ENCODE measurements at places on chromosomes 16 and 17.

- no peak for DNase-seq
These were observed 36.0 kb downstream of the CHD9 start for GRCh38 chr16:53090591-53091411.

DNA sequence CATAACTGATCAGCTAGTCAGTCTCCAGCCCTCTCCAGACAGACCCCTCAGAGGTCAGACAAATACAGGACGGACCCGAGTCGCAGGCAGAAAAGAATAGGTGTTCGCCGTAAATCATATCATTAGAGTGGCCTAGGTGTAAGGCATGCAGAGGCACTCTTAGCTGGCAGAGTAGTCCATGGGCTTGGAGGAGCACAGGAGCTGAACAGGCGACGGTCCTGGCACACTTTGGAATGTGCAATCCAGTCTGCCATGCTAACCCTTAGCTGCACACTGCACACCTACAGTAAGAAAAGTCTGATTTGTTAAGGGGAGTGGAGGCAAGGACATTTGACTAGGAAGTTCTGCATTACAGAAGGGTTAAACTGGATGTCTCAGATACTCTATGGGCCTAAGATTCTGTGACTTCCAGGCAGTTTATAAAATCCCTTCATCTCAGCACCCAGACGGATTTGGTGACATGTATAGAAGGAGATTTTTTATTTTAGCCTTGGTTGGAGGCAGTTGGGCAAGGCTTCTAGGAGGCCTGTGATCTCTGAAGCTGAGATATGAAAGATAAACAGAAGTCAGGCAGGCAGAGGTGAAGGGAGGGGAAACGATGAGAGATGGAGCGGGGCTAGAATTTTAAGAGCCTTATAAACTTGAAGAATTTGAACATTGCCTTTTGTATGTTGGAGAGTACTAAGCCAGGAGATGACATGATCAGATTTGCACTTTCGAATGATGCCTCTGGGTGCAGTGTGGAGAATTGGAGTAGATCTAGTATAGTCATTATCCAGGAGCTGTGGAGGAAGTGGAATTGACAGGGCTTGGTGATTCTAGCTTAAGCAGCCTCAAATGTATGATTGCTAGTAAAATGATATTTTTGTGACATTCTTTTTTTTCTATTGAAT, 34.6 kb upstream of the SLC5A11 start:
- no peak for DNase-seq

GRCh38 chr17:3857261-3858105, 11.4 kb upstream of the NCBP3 start:
- no peak for DNase-seq

DNA sequence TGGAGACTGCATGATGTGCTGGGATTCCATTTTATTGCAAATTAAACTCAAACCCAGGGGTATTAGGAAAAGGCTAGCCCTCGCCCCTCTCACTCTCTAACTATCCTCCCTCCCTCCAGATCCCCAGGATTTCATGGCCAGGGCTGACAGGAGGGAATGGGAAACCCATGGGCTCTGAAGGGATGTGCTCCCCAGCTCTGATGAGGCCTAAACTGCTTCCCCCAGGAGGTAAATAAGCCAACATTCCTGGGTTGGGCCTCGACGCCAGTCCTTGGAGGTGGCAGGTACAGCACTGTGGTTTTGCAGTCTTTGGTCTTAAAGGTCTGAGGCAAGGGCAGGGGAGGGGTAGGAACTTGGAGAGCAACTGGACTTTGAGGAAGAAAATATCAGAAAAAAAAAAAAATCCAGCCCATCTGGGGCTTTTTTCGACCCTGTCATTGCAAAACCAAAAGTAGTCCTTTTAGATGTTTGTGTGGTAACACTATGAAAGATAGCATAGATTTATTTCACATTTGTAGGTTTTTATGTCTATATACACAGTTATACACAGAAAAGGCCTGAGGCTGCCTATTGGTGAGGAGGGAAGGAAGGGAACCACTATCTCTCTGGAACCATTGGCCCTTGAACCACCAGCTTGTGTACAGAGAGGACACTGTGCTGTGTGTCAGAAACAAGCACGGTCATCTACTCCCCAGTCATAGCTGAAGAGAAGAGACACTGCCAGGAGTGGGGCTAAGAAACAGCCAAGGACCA, 12.0 kb downstream of the C17orf113 start:
- DNase-seq: no peak

DNA sequence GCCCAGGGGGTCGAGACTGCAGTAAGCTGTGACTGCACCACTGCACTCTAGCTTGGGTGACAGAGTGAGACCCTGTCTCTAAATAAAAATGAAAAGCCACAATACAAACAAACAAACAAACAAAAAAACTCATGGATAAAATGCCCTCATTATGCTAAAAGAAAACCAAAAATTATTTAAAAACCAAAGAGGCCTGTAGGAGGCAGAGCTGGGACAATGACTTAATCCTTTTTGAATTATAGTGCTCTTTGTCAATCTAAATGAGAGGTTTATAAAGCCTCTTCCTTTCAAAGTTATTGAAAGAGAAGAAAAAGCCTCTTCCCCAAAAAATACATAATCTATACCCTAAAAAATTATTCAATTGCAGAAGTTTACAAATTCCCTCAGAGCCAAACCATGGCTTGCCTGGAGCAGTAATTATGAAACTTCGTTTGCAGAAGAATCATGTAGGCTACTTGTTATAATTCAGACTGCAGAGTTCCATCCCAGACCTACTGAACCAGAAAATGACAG, 18.5 kb downstream of the CRLF3 start:
- DNase-seq: no peak

GRCh38 chr17:42598905-42599304, 10.3 kb downstream of the RETREG3 start:
- DNase-seq: no peak

DNA sequence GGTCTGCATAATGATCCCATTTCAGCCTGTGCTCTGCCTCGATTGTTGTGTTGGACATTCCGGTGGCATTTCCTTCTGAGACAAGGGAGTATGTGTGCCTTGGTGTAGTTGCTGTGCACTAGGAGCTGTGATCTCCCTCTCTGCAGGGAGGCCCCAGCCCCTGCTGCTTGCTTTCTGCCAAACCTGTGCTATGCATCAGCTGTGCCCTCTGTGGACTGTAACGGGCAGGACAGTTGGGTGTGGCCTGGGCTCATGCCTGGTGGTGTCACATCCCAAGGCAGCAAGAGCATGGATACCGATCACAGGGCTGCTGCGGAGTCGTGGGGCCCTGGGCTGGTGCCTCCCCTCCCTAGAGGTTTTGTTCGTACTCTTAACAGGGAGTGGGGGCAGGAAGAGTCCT, 3.8 kb upstream of the JPT2 start:
- no peak for DNase-seq

DNA sequence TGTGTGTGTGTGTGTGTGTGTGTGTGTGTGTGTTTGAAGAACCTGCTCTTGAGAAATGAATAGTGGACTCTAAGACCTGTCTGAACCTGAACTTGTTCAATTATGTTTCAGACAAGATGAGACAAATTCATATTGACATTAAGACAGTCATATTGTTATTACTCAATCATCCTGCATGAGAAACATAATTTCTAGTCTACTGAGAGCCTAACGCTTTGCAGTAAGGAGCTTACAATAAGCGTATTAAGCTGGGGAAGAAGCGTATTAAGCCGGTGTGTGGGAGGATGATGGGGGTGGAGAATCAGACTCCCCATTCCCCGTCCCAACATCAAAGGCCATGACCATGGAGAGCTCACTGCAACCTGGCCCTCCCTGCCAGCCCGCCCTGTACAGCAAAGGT, 22.4 kb upstream of the MNT start:
- no peak for DNase-seq

DNA sequence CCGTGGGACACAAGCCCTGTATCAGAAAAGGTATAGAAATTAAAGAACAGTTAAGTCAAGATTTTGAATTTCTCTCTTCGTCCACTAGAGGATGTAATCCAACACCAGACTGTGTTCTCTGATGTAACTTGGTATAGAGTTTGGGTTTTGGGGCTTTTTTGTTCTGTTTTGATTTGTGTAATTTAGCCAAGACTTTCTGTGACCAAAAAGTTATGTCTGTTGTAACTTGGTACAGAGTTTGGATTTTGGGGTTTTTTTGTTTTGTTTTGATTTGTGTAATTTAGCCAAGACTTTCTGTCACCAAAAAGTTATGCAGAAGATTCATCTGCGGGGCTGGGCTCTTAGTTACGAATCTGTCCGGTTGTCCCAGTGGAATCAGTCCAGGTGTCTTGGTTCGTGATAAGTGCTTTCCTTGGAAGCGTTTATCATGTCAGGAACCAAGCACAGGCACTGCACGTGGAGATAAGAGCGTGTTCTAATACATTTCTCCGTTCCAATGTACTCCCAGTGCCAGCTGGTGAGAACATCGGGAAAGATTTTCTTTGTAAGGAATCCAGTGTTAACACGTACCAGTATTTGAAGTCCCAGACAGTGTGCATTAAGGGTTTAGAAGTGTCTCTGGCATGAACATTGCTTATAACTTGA, 44.1 kb upstream of the SEC14L1 start:
- no peak for DNase-seq

DNA sequence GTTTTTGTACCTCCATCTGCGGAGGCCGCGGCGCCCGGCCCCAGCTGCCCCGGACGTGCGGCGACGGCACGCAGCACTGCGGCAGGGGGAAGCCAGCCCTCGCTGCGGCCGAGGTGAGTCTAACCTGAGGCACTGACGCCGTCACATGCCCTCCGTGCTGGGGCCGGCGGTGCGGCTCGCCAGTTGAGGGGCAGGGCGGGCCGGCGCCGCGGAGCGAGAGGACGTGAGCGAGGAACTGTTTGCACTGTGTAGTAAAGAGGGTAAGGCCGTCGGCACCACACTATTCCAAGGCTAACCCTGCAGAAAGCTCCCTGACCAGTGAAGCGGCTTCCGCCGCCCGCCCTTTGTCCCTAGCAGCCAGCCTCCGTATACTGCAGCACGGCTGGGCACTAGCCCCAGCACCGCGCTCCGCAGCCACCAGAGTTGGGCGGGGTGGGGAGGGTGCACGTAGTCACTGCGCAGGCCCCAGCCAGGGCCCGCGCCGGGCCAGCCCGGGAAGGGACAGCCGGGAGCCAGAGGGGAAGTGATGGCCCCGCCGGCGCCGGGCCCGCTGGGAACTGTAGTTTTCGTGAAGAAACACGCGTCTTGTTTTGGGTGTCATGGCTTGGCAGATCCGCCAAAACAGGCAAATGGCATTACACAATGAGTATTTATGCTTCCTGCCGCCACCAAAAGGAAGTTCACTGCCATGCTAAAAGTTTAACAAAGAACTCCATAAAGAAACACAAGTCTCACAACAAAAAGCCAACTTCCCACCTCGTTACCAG, 580 bp upstream of the KANSL1 start:
- DNase-seq: peak; percentile 84

- no peak for DNase-seq
These were observed 159.1 kb downstream of the SDK2 start for GRCh38 chr17:73485130-73485529.

DNA sequence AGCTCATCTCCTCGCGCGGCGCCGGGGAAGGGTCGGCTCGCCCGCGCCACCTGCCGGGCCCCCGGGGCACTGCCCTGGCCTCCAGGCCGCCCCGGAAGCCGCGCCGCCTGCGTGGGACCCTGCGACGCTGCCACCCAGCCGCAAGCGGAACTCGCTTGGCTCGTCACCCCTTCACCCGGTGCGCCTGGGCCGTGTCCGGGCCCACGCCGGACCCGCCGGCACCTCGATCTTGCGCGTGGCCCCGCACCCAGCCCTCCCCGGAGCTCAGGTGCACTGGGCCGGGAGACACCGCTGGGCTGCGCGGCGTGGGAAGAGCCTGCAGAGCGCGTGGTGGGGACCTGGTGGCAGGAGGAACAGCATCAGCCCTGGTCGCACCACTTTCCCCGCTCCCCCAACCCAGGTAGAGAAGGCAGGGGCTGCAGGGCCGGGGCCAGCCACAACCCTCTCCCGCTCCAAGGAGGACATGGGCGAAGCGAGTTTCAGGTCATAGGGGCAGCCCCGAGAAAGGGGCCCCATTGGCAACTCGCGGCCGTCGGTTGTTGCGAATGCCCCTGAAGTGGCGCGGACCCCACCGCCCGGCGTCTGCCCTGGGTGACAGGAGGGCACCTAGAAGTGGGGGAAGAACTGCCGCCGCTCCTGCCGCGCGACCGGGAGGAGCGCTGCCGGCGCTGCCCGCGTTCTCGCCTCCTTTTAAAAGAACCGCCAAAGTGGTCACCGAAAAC, 363 bp upstream of the MIF4GD start:
- DNase-seq: peak; percentile 87

DNA sequence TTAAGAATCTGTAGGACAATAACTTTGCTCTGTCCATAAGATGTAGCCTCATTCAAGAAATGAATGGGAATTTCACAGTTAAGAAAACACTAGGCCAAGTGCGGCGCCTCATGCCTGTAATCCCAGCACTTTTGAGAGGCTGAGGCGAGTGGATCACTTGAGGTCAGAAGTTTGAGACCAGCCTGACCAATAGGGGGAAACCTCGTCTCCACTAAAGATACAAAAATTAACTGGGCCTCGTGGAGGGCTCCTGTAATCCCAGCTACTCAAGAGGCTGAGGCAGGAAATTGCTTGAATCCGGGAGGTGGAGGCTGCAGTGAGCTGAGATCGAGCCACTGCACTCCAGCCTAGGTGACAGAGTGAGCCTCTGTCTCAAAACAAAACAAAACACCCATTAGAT, 19.9 kb upstream of the RSL1D1 start:
- no peak for DNase-seq

DNA sequence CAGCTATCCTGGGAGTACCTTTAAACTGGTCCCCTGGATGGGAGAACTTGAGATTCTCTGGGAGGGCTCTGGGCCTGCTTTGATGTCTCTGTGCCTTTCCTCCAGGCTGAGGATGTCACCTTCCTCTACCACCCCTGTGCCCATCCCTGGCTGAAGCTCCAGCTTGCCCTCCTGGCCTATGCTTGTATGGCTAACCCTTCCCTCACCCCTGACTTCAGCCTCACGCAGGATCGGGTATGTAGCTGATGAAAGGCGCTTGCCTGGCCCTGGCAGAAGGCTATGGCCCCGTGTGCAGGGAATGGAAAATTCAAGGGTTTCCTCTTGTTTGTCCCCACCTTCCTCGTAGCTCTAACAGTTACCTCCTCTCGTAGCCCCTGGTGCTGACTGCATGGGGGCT, 3.0 kb downstream of the TP53I13 start:
- DNase-seq: no peak

GRCh38 chr17:7136266-7136877, 21.8 kb upstream of the ASGR2 start:
- peak; percentile 59 for DNase-seq

- no peak for DNase-seq
These were observed 2.9 kb upstream of the ABCA10 start for GRCh38 chr17:69231521-69231920.

DNA sequence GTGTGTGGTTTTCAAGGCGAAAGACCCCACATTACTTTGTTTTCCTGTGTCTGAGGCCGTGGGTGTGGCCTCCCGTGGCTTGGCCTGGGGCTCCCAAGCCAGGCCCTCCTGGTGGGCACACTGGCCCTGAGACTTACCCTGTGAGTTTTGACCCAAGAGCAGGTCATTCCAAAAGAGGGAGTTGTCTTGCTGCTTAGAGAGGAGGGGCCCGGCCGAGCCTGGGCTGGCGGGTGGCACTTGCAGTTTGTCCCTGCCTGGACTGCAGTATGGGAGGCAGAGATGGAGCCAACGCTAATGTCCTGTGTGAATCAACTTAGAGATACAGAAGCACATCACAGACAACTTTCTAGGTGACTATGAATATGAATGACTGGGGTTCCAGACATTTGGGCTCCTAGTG, 22.7 kb downstream of the PLEKHG4 start:
- no peak for DNase-seq

GRCh38 chr17:34764716-34765115, 185.3 kb downstream of the TMEM132E start:
- DNase-seq: no peak

All from activated T-helper 1 cell treated with Interleukin-2 at 50 U/mL for 16 hours (primary cell).